ENCODE measurements at places on chromosomes 16 and 17. TPM values are rescaled to one million over a fixed set of nuclear protein-coding genes. Genes with fewer than 3 reads are reported as not detected.

DNA sequence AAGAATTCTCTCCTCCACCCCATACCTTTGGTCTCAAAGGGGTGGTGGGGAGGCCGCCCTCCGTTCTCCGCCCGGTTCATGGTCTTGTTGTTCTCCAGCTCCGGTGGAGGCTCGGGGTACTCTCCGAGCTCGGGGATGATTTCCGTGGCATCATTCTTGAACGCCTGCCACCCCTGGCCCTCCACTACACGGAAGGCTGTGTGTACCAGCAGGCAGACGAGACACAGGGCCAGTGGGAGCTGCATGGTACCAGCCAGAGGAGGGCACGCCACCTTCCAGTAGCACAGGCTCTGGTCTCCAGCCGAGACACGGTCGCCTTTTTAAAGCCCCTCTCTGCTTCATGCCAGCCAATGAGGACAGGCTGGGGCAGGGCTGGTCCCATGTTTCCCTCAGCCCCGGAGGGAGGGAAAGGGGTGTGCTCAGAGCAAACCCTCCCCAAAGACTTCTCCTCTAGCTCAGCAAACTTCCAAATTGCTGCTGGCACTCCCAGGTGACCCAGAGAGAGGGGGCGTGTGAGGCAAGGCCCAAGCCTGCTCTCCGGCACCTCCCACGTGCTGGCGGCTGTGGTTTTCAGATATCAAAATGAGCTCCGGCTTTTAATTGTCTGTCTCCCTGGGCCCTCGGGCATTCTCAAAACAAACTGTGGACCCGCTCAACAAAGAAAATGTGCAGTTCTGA is at the start of gene SOST:
TSS of gene SOST (minus strand) at position 295 of the 678 bp plus-strand sequence. CDS start at position 245, 50 bp downstream.
- no peak for DNase-seq
- H3K27ac ChIP-seq, result no peak within 1 kb of the TSS
- peaks cover 6% of the 10 kb centered on the region for H3K27me3 ChIP-seq
- H3K36me3 ChIP-seq, result no peaks in the 10 kb centered on the region
- peaks cover 13% of the 10 kb centered on the region for H3K4me1 ChIP-seq
- H3K4me3 ChIP-seq, result no peak within 1 kb of the TSS

DNA sequence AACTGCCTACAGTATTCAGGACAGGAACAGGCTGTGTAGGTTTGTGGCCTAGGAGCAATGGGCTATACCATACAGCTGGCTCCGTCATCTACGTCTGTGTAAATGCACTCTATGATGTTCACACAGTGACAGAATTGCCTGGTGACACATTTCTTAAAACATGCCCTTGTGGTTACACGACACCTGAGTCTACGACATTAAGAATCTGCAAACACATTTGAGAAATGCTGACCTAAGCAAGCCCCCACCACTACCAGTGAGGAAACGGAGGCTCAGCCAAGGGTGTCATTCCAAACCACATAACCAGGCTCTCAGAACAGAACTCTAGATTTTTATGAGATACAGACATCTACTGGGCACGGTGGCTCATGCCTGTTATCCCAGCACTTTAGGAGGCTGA is 23.5 kb downstream of the USP36 start:
- H3K4me3 ChIP-seq, result no peak overlapping the region
- no peaks in the 10 kb centered on the region for H3K27me3 ChIP-seq
- no peaks in the 10 kb centered on the region for H3K4me1 ChIP-seq
- no peak overlapping the region for H3K27ac ChIP-seq

GRCh38 chr16:4623593-4623992 is 1.0 kb upstream of the MGRN1 start:
- H3K4me1 ChIP-seq, result peaks cover 18% of the 10 kb centered on the region
- H3K27me3 ChIP-seq, result no peaks in the 10 kb centered on the region
- no peak for DNase-seq
- no peaks in the 10 kb centered on the region for H3K36me3 ChIP-seq
- no peak overlapping the region for H3K4me3 ChIP-seq

- peaks cover 30% of the 10 kb centered on the region for H3K4me1 ChIP-seq
- H3K36me3 ChIP-seq, result peaks cover 32% of the 10 kb centered on the region
- H3K27ac ChIP-seq, result peak overlapping the region; percentile 92
- no peaks in the 10 kb centered on the region for H3K27me3 ChIP-seq
These were observed 15.4 kb downstream of the ARL2BP start for GRCh38 chr16:57260294-57260929.

GP2 gene
- total RNA-seq, result not detected

Measured in esophagus squamous epithelium (tissue), 5 donors.